ENCODE measurements at places on chromosomes 1 and 21. TPM values are rescaled to one million over a fixed set of nuclear protein-coding genes. Genes with fewer than 3 reads are reported as not detected.

DNA sequence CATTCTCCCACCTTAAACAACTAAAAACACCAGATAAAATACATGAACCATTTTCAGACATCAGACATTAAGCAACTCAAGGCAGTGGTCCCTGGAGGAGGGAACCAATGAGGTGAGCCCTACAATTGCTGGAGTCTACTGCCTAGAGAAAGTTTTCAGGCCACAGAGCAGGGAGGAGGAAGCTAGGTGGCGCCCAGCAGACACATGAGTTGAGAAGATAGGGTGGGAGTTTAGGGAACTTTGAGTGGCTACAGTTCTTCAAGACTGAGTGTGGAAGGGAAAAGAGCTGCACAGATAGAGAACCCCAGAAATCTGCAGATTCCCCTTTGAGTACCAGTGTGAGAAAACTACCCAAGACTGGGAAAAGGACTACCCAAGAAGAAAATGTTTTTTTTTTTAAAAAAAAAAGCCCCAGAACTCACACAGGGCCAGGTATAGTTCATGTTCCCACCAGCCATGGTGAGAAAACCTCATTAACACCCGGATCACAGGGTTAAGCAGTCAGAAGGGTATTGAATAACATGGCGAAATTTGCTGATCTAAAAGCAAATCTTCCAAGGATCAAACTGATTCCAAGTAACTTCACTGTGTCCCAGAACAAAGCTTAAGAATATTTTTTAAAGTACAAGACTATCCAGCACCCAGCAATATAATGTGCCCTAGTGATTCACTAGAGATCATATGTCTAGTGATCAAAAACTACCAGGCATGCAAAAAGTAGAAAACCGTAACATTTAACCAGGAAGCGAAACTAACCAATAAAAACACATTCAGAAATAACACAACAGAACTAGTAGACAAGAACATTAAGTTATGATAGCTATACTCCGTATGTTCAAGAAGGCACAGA is 12.0 kb downstream of the ALDH9A1 start:
- H3K36me3 ChIP-seq, result peaks cover 16% of the 10 kb centered on the region
- no peak overlapping the region for H3K27ac ChIP-seq
- H3K4me1 ChIP-seq, result peaks cover 23% of the 10 kb centered on the region
- H3K27me3 ChIP-seq, result no peaks in the 10 kb centered on the region

DNA sequence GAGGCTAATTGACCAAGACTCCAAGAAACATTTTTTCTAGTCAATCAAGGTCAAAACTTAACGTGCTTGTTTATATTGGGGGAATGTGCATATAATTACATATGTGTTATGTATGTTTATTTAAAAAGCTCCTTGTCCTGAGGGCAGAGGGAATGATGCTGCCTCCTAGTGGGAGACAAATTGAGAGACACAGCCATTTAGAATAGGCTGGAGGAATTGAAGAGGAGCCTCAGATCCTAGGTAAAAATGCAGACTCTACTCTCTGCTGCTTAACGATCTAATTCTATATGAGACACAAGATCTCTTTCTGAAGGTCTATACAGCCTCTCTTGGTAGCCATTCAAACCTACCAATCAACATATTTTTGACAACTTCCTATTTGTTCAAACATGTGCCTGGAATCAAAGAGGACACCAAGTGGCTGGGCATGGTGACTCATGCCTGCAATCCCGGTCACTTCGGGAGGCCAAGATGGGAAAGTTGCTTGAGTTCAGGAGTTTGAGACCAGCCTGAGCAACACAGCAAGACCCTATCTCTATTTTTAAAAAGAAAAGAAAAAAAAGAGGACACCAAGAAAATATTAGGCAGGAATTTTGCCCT is 136.6 kb upstream of the ZNF648 start:
- H3K4me3 ChIP-seq, result no peak overlapping the region
- H3K27ac ChIP-seq, result no peak overlapping the region
- no peak for DNase-seq
- H3K27me3 ChIP-seq, result no peaks in the 10 kb centered on the region

DNA sequence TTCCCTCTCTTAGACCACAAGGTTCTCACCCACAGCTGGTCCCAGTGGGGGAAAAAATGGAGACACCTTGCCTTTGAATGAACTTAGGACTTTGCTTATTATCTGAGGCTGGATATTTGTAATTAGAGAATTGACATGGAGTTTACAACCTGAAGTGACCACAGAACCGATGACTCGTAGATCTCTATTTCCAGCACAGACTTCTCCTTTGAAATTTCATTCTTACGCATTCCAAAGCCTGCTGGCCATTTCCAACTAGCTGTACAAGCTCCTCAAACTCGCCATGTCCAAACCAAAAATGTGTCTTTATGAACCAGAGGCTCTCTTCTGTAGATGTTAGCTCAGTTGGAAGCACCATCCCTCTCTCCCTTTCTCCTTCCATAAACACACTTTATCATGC is 12.0 kb downstream of the RAB7B start:
- no peaks in the 10 kb centered on the region for H3K36me3 ChIP-seq
- no peak for DNase-seq
- no peaks in the 10 kb centered on the region for H3K27me3 ChIP-seq
- H3K27ac ChIP-seq, result no peak overlapping the region

DNA sequence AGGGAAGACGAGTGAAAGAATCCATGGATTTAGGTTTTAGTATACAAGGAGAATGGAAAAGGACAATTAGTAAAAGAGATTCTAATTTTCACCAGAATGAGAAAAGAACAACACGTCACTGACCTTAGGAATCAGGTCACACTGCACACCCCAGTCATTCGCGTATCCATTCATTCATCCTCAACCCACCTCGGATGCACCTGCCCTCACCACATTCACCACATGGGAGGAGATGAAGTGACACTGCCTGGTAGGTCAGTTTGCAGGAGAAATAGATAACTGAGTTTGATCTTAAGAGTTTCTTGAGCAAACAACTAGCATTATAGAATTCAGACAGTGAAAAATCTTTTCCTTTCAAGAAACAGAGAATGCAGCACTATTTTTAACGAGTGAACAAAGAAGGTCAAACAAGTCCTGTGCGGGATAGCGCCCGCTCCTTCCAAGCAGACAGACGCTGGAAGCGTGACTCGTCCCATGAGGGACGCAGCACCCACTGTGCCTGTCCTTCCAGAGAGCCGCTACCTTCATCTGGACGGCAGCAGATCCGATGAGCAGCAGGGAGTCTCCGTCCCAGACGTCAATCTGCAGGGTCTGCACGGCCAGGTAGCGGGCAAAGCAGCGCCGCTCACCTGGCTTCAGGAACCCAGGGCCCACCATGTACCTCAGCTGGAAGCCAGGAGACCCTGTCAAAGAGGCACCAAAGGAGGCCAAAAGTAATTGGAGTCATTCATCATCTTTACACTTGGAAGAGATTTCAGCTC is 101.7 kb downstream of the NPHP4 start:
- H3K27me3 ChIP-seq, result no peaks in the 10 kb centered on the region
- no peak for DNase-seq
- H3K36me3 ChIP-seq, result no peaks in the 10 kb centered on the region

- H3K4me3 ChIP-seq, result no peak overlapping the region
- H3K36me3 ChIP-seq, result no peaks in the 10 kb centered on the region
- H3K27ac ChIP-seq, result no peak overlapping the region
- H3K27me3 ChIP-seq, result no peaks in the 10 kb centered on the region
Measured at GRCh38 chr1:85417017-85417416, 47.9 kb downstream of the DDAH1 start.

- no peak overlapping the region for H3K27ac ChIP-seq
- H3K4me3 ChIP-seq, result no peak overlapping the region
- no peaks in the 10 kb centered on the region for H3K27me3 ChIP-seq
- no peaks in the 10 kb centered on the region for H3K36me3 ChIP-seq
Measured at GRCh38 chr1:205072881-205073280, 11.4 kb downstream of the TMEM81 start.

GRCh38 chr21:21076491-21076890 is 78.3 kb downstream of the NCAM2 start:
- H3K4me3 ChIP-seq, result no peak overlapping the region
- H3K27me3 ChIP-seq, result no peaks in the 10 kb centered on the region
- H3K4me1 ChIP-seq, result no peaks in the 10 kb centered on the region
- H3K27ac ChIP-seq, result no peak overlapping the region
- no peaks in the 10 kb centered on the region for H3K36me3 ChIP-seq

The TCHHL1 gene
- total RNA-seq, result not detected

The COL16A1 gene
- total RNA-seq, result not detected

The SCAF4 gene
- 64.7 TPM for total RNA-seq

The TMEM82 gene
- not detected for total RNA-seq

The TNFRSF9 gene
- 0.15 TPM for total RNA-seq

The FAM131C gene
- total RNA-seq, result not detected
